ENCODE measurements at places on chromosomes 5 and 9.

GRCh38 chr5:11504886-11505193, 399.4 kb downstream of the CTNND2 start:
- DNase-seq: no peak

GRCh38 chr9:98248737-98249474, 6.5 kb downstream of the TBC1D2 start:
- no peak for DNase-seq

DNA sequence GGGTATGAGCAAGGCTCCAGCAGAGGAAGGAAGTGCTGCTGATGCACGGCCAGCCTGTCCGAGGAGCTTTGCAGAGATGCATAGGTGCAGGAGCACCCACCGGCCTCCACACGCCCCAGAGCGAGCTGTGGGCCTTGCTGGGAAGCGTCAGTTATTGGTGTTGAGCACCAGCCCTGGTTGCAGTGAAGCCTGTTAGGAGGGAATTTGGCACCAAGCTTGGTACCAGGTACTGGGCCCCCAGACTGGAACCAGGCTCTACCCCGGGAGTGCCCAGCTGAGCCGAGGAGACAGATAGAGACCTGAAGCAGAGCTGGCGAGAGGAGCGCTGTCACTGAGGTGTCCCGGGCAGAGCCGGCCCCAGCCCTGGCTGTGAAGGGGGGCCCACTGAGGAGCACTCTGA, 5.2 kb downstream of the TCF7 start:
- no peak for DNase-seq

- DNase-seq: no peak
These were observed 4.3 kb upstream of the TIFAB start for GRCh38 chr5:135456238-135457099.

- no peak for DNase-seq
These were observed 928.5 kb downstream of the TLE4 start for GRCh38 chr9:80500300-80500699.

GRCh38 chr5:143165049-143165880, 238.2 kb downstream of the NR3C1 start:
- DNase-seq: no peak

DNA sequence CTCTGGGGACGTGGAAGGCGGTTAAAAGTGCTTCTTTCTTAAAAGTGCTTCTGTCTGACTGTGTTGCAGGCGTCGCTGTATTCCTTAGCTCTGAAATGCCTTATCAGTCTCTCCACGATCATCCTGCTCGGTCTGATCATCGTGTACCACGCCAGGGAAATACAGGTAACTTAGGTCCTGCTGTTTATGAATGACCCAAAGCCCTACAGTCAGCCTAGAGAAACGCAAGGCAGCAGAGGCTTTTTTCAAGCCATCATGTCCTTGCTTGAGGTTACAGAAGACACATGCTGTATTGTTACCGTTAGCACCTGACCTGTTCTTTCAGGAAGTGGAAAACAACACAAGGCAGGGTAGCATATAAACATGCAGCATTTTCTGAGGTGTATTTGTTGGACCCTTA, 2.0 kb downstream of the KCNN2 start:
- no peak for DNase-seq

DNA sequence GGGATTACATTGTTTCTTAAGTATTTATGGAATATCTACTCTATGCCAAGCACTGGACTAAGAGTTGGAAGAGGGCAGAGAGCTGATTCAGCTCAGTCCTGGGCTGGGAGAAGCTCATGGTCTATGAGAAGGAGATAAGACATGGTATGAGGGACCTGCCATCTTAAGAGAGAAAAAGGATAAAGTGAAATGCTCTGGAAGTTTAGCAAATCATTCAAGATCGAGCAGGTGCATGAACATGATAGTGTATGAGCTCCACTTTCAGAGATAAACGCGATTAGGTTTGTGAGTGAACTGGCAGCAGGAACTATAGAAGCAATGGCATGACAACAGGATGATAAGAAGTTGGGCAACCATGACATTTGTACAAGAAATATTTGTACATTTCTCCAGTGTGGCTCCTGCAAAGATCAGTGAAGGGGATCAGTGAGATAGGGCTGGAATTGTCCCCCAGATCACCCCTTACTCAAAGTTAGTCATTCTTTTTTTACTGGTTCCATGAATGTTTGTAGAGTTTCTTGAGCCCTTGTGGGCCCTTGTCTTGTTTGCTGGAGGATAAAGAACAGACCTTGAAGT, 26.6 kb upstream of the CCDC180 start:
- DNase-seq: no peak

DNA sequence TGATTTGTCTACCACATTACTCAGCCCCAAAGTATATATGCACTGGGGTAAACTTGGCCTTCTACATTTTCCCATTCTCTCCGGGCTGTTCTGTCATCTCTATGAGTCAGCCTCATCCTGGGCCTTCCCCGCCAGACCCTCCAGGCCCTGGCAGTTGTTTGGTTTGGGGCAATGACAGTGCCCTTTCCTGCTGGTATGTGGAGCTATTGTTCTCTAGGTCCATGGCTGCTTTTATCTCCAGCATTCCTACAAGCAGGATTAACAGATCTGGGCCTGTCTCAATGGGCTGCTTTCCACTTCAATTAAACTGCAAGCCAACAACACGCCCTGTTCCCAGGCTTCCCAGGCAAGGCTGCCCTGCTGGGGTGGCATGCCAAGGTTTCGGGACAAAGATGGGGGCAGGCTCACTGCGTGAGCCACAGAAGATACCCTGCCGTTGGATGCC, 136.4 kb downstream of the SLIT3 start:
- no peak for DNase-seq

Data from activated CD4-positive, CD25-positive, alpha-beta regulatory T cell (primary cell).